ENCODE measurements at places on chromosomes 7 and 10.

GRCh38 chr7:110973196-110973990, 117.5 kb upstream of the LRRN3 start:
- no peak for DNase-seq

- DNase-seq, result no peak
Measured at GRCh38 chr10:132533571-132534260, 3.9 kb upstream of the INPP5A start.

DNA sequence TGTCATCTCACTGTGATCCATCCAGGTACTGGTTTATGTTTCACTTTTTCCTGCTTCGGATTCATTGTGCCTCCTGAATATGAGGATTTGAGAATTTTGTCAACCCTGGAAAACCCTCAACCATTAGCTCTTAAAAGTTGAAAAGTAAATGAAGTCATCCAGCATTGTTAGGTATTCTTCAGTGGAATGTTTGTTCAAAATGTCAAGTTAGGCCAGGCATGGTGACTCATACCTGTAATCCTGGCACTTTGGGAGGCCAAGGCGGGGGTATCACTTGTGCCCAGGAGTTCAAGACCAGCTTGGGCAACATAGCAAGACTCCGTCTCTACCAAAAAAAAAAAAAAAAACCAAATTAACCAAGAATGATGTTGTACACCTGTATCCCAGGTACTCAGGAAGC, 222.1 kb downstream of the NSUN6 start:
- DNase-seq, result no peak

DNA sequence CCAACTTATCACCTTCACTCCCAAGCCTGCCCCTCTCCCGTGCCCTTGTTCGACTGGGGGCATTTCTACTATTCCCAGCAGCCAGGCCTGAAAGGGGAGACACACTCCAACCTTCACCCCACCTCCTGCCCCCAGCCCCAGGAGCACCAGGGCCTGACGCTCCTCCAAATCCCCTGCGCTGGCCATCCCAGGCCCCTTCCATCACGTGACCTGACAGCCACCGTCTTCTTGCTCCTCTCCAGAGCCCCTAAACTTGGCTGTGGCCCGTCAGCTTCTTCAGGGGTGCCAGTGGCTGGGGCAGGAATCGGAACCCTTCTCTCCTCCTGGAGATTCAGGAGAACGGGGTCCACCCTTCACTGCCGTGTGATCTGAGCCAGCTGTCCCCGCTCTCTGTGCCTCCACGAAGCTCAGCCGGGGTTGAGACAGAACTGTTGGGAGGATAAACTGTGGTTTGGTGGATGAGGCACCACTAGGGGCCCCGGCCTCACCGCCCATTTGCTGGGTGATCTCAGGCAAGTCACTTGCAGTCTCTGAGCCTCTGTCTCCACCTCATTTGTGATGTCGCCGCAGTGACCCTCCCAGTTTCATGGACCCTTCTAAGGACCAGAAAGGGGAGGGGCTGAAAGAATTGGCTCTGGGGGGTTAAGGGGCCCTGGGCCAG, 91.0 kb downstream of the MYL10 start:
- no peak for DNase-seq

DNA sequence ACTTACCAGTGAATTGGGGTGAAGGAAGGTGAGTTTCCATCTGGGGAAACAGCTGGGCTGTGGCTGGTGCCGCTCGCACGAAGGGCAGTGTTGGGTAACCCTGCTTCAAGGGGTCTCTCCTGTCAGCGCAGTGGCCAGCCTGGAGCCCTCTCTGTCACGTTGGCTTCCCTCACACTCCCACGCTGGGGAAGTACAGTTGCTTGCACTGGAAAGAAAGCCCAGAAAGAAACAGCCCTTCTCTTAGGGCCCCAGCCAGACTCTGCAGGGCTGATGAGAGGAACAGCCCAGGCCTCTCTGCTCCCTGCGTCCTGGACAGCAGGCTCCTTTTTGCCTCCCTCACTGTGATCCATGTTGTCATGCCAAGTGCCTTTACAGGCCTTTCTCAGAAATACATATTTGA, 40.3 kb upstream of the TRIM8 start:
- DNase-seq, result no peak

- no peak for DNase-seq
Measured at GRCh38 chr7:106450716-106451115, 165.9 kb upstream of the NAMPT start.

DNA sequence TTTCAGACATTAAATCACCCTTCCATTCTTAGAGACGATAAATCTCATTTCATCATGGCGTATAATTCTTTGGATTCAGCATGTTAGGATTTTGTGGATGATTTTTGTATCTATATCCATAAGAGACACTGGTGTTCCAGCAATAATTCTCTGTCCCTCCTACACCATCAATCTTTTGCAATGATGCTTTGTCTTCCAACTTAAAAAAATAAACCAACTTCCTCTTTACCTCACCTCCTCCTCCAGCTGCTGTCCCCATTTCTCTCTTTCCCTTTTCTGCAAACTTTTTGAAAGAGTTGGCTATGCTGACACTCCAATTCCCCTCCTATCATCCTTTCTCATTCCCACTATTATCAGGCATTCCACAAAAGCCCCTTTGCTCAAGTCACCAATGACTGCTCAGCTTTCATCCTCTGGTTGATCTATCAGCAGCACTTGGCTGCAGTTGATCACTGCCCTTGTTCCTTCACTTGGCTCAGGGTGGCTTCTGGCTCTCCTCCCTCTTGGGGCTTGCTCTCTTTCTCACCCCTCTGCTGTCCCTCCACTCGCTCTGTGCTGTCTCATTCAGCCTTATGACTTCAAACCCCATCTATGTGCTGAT, 130.0 kb downstream of the ARHGAP22 start:
- DNase-seq, result no peak

DNA sequence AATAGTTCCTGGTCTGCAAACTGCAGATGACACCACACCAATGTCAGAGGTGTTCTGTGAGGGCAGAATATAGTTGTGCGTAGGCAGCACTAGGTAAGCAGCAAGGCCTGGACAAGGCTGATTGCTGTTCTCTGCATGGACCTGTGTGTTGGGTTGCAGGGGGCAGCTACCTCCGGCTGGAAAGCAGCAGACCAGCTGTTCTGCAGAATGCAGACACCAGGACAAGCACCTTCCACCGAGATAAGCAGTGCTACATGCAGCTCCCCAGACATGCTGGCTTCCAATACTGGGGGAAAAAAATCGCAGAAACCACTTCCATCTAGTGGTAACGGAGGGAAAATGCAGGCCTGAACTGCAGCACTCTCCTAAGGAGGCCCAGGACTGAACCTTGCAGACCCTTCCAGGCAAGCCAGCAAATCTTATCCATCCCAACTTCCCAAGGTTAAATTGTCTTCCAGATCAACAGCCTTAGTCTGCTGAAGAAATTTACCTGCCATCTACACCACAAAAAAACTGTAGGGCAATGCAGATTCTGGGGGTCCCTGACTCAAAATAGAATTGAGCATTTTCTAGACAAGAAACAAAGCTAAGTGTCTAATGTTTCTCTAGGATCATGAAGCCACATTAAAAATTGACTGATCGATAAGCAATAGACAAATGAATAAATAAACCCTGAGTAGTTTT, 50.5 kb upstream of the COBL start:
- no peak for DNase-seq

GRCh38 chr10:110827875-110828274, 43.9 kb upstream of the PDCD4 start:
- DNase-seq, result no peak

GRCh38 chr7:80764132-80764531, 125.7 kb downstream of the CD36 start:
- DNase-seq, result no peak

GRCh38 chr10:34181553-34182300, 633.4 kb downstream of the PARD3 start:
- no peak for DNase-seq

GRCh38 chr7:135808206-135808605, 59.6 kb upstream of the FAM180A start:
- no peak for DNase-seq

DNA sequence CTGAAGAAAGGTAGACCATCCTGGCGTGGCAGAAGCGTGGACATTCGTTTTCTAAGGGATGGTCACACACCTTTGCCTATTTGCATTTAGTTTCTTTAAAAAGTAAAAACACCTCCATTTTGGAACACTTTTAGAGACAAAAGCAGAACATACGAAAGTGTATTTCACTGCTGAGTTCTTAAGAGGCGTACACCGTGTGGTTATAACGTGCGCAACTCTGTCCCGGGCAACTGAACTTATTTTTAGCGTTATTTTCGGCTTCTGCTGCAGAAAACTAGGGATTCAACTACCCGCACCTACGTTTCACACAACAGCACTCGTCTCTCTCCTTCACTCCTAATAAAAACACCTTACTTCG, 557 bp upstream of the LSM8 start:
- DNase-seq, result no peak

- DNase-seq, result no peak
Measured at GRCh38 chr7:55641273-55641691, 69.0 kb upstream of the VOPP1 start.

DNA sequence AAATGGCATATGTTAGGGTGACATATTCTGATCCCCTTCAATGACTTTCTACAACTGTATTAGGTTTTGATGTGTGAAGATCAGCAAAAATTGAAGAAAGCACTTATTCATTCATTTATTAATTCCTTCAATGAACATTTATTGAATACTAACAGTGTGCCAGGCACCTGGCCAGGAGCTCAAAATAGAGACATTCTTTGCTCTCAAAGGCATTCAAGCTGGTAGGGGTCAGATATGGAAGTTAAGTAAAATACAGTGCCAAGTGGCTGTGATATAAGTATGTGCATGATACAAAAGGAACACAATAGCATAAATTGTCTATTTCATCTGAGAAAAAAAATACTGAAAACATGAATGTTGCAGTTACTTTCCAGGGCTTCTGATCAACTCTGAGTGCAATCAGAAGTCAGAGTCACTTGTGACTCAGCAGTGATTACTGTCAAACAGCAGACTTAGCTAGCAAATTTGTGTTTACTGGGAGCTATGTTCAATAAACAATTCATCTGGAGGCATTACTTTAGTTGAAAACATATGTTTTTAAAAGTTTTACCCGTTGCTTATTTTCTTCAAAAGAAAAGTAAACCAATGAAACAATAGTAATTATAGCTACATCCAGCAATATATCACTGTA, 60.4 kb upstream of the CACNB2 start:
- no peak for DNase-seq

DNA sequence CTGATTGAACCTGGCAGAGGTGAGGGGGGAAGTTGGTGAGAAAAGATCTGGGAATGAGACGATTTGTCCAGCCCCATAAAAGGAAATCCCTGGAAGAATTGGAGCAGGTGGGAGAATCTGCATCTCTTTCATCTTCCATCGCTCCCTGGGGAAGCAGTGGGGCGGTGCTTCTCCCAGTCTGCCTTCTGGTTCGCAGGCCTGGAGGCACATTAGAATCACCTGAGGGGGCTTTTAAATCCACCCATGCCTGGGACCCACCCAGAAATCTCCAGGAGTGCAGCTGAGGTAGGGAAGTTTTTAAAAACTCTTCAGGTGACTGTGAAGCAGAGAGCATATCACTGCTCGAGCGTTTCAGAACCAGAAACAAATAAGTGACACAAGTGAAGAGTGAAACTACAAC, 26.7 kb upstream of the SYPL1 start:
- DNase-seq, result no peak

GRCh38 chr10:86963341-86963919, 4.9 kb upstream of the ADIRF start:
- no peak for DNase-seq

GRCh38 chr10:126094537-126094936, 198.2 kb downstream of the FANK1 start:
- DNase-seq, result no peak

GRCh38 chr7:13407911-13408310, 581.6 kb downstream of the ETV1 start:
- no peak for DNase-seq

DNA sequence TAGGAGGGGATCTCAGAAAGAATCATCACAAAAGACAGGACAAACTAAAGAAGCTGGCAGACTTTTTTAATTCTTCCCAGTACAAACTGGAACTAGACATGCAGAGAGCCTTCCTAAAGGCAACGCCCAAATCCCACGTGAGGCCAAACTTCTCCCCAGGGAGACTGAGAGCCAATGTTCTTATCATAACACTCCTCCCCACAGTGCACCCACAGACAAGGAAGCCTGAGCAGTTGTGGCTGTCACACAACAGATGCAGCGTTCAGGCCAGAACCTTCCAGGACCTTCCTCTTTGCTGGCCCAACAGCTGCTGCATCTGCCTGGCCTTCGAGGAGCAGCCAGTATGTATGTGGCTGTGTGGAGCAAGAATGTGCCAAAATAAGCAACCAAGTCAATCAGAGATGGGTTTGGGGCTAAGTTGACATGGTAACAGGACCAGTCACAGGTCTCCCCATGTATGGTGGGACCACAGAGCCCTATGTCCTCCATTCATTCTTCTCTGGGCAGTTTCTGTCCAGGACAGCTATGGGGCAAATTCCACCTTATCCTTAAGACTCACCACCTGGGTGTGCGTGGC, 34.9 kb downstream of the SRPK2 start:
- no peak for DNase-seq

DNA sequence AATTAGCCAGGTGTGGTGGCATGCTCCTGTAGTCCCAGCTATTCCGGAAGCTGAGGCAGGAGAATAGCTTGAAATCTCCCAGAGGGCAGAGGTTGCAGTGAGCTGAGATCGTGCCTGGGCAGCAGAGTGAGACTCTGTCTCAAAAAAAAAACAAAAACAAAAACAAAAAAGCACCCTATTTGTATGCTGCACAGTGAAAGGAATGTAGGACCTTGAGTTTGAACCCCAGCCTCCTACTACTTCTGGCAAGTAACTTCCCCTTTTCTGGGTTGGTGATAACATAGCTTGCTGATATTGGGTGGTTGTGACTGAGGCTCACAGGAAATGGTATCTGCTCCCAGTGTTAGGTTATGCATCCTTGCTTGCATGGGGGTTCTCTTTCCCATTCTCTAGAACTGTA, 205.3 kb downstream of the BUB3 start:
- no peak for DNase-seq

Measured in stimulated activated CD4-positive, alpha-beta T cell treated with anti-CD3 and anti-CD28 coated beads, Interleukin-15, amount 100 ng/mL, for 48 hours (primary cell).